NCI-H2029 (cell line): ENCODE measurements at places on chromosomes 2 and 18.

GRCh38 chr18:66534110-66534509 lies 69.8 kb downstream of the CDH19 start:
- no peak for DNase-seq

DNA sequence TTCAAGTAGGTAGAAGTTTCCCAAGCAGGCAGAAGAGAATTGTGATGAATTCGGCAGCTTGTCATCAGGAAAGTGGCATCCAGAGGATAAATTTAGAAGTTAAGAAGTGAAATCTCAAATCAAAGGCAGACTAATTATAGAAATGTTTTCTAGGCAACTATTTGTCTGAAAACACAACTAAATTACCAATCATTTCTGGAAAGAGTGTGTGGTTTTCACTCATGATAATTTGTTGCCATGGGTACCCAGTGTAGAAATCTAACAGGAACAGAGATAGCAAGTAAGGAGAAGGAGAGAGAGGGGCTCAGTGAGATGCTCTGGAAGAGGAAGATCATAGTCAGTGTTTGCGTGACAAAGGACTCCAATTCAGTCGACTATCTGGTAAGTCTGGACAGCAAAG lies 208.1 kb downstream of the NCKAP5 start:
- DNase-seq, result no peak

- DNase-seq, result peak; percentile 10
These were observed 309.0 kb downstream of the CMPK2 start for GRCh38 chr2:6556755-6557154.

DNA sequence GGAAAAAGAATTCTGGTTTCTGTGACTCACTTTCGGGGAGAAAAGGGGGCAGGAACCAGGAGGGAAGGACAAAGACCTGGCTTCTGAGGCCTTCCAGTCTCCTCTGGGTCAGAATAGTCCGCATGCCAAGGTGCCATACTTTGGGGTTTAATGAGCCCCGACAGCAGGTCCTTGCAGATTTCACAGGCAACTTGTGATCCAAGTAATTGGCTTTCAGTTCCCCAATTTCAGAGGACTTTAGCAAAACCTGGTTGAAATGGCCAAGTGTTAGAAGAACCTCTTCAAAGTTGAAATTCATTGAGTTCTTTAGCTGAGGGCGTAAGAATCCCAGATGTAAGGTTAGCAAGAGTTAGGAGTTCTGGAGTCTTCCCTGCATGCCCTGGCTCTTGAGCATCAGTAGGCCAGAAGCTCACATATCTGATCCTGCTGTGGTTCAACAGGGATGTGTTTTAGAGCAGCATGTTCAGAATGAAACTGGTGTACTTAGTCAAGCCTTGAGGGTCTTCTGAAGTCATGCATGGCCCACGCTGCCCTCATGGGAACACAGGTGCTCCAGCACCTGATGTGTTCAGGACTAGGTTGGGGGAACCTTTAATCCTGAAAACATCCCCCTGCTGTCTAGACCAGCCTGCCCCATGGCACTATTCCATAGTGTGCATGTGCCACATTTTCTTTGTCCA lies 143.0 kb downstream of the NUP35 start:
- no peak for DNase-seq

- DNase-seq, result no peak
These were observed 140.7 kb downstream of the COMMD1 start for GRCh38 chr2:62046141-62046540.

DNA sequence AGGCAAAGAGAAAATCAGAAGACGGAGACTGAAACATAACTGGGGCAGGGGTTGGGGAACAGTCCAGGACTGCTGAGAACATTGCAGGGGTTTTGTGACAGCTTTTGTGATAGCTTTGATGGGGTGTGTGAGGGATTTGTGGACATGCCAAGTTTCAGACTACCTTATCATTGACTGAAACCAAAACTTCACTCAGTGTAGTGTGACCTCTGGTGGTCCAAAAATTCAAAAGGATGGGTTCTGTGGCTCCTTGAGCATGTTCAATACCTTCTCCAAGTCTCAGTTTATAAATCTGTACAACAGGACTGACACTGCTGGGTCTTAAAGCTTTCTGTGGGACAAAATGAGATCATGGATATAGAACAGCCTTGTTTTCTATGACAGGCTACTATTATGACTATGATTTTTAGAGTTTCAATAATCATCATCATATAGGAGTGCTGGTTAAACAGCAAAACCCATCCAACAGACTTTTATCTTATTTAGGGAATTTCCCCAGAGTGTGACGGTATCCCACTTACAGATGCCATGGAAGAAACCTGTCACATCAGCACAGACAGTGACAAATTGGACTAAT lies 259.2 kb upstream of the SLC14A2 start:
- no peak for DNase-seq

DNA sequence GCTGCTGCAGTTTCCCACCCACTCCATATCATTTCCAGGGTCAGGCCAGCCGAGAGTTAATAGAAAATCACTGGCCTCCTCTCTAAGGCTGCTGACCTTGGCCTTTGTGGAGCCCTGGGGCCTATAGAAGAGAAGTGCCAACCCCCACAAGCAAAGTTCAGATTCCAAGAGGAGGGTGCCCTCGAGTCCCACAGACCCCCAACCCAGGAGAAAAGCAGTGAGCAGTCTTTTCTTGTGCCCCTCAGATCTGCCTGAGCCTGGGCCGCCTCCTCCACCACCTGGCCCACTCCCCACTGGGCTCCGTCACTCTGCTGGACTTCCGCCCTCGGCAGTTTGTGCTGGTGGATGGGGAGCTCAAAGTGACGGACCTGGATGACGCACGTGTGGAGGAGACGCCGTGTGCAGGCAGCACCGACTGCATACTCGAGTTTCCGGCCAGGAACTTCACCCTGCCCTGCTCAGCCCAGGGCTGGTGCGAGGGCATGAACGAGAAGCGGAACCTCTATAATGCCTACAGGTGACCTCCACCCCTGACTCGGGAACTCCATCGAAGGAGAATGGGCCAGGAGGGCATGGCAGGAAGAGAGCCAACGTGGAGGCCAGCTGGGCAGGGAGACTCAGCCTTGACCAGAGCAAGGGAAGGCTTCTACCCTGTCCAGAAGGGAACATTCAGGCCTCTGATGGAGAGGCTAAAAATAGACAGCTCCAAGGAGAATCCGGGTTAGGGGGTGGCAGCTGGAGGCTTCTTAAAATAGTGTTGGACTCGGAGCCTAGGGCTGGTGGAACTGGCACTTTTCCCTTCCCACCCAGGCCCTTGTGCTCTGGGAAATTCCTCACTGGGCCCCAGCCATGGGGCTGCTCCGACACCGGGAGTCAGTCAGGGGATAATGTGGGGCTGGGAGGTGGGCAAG lies 6.2 kb downstream of the PKDCC start:
- DNase-seq, result no peak

GRCh38 chr18:49359732-49360444 lies 100.6 kb downstream of the DYM start:
- DNase-seq, result no peak

DNA sequence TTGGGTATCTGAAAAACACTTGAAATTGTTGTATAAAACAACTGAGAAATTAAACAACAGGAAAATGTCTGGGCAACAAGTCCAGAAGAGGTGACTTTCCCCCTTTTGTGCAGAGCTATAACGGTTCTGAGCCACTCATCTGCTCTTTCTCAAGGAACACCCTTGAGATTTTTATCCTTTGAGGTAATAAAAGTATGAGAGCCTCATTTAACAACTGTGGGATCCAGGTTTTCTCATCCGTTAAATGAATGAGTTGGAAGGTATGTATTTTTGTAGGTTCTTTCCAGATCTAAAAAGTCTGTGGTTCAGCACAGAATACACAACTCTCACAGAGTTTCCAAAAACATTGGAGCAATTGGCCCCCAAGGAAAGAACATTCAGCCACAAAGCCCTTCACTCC lies 93.0 kb downstream of the ANKRD44 start:
- DNase-seq, result no peak

DNA sequence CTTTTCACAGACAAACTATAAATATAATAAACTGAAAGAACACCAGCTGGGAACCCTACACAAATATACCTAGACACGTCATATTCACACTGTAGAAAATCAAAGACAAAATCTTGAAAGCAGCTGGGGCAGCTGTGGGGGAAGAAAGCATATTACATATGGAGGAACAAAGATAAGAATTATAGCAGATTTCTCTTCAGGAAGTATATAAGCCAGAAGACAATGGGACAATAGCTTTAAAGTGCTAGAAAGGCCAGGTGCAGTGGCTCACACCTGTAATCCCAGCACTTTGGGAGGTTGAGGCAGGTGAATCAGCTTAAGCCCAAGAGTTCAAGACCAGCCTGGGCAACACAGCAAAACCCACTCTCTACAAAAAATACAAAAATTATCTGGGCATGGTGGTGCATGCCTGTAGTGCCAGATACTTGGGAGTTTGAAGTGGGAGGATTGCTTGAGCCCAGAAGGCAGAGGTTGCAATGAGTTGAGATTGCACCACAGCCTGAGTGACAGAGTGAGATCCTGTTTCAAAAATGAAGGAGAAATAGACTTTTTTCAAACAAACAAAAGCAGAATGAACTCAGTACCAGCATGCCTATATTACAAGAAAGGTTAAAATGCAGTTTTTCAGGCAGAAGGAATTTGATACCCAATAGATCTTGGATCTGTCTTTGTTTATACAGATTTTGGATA lies 26.8 kb upstream of the ERCC3 start:
- DNase-seq, result no peak

GRCh38 chr18:49884959-49885358 lies 71.6 kb upstream of the ACAA2 start:
- DNase-seq, result no peak

GRCh38 chr2:237016121-237016915 lies 69.4 kb upstream of the COPS8 start:
- no peak for DNase-seq

GRCh38 chr2:955829-956731 lies 5.4 kb downstream of the SNTG2 start:
- no peak for DNase-seq

DNA sequence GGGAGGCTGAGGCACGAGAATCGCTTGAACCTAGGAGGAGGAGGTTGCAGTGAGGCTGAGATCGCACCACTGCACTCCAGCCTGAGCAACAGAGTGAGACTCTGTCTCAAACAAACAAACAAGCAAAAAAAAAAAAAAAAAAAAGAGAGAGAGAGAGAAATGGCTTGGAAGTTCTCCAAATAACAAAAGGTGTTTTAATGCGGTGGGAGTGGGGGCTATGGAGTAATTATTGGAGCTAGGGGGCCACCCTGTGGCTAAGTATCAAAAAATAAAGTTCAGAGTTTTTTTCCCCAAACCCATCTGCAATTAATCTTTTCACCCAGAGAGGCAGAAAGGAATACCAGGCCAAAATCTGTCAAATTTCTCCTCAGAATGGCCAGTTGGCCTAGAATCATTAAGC lies 23.0 kb upstream of the CEP68 start:
- no peak for DNase-seq

- DNase-seq, result no peak
These were observed 7.4 kb downstream of the DYSF start for GRCh38 chr2:71460595-71461303.

DNA sequence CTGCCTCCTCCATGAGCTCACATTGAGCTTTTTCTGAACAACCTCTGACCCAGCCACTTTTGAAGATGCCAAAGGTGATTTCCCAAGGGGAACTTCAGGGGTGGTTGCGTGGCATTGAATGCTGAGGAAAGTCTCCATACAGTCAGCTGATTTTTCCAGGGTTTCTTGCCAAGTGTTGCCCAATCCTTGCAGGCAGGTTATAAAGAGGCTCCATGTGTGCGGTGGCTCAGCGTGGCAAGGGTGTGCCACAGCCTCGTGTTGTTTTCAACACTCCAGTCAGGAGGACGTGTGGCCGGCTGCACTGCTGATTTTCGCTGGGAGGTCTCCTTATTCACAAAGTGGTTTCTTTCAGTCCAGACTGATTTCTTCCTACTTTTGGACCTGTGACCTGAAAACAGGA lies 81.4 kb upstream of the GATA6 start:
- no peak for DNase-seq
